CD8-positive, alpha-beta memory T cell (primary cell): ENCODE measurements at places on chromosomes 12 and 14.

DNA sequence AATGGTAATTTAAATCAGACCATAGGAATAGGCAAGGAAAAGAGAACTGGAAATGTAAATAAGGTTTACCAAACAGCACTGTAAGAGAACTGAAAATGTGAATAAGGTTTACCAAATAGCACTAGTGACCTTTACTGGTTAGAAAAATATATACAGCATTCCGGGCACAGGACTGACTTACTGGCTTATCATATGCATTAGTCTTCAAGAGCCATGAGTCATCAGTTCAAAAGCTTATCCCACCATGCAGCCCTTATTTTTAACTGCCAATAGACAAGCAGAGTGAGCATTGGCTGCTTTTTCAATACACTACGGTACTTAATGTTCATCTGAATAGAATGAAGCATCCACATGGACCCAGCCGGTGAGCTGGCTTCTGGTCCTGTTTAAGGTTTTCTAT lies 13.0 kb upstream of the NELL2 start:
- no peaks in the 10 kb centered on the region for H3K27me3 ChIP-seq
- H3K27ac ChIP-seq: no peak overlapping the region
- H3K4me1 ChIP-seq: no peaks in the 10 kb centered on the region
- H3K36me3 ChIP-seq: no peaks in the 10 kb centered on the region
- DNase-seq: no peak
- no peak overlapping the region for H3K4me3 ChIP-seq

DNA sequence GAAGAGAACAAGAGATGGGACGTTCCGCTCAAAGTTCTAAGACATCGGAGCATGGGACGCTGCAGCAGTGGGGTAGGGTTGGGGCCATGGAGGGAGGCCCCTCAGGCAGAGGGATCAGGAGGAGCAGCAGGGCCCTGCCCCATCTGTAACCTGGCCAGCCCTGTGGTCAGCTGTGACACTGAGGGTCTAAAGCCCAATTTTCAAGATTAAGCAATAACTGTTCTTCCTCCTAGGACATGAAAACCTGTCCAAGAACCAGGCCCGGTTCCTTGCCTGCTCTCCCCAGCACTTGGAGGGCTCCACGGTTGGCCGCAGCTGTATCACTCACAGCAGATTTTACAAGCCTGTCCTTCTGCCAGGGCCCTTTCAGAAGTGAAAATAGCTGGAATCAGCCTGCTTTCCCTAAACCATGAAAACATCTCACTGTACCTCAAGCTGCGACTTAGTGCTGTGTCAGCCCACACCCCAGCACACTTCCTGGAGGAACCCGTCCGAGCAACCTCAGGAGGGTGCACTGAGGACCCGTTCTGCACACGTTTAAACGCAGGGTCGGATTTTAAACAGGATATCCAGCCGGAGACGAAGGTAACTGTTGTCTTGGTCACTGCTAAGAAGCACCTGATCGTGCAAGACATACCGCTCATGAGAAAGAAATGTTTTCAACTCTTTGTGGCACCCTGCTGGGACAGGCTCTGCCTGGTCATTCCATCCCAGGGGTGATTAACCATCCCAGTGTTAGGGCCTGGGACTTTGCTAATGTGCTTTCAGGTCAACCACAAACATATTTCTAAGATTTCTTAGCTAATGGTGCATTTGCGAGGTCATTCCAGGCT lies 201.9 kb upstream of the DIO3 start:
- no peak for DNase-seq
- no peaks in the 10 kb centered on the region for H3K4me1 ChIP-seq
- no peak overlapping the region for H3K27ac ChIP-seq
- H3K27me3 ChIP-seq: no peaks in the 10 kb centered on the region
- H3K4me3 ChIP-seq: no peak overlapping the region

DNA sequence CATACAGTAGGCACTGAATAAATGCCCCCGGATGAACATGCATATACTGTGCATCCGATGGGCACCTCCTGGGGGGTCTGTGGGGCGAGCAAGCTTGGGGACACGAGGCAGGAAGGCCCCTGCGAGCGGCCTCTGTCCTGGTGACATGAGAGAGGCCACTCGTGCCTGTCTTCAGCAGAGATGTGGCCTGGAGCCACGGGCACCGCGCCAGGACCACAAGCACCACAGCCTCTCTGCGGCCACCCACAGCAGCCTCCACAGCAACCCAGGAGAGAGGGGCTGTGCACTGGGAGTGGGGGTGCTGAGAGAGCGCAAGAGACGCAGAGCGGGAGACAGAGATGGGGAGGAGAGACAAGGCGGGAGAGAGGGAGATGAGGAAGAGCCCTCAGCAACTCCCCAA lies 118.5 kb downstream of the RFLNA start:
- DNase-seq: no peak
- H3K36me3 ChIP-seq: no peaks in the 10 kb centered on the region
- H3K4me1 ChIP-seq: no peaks in the 10 kb centered on the region
- H3K27ac ChIP-seq: no peak overlapping the region

DNA sequence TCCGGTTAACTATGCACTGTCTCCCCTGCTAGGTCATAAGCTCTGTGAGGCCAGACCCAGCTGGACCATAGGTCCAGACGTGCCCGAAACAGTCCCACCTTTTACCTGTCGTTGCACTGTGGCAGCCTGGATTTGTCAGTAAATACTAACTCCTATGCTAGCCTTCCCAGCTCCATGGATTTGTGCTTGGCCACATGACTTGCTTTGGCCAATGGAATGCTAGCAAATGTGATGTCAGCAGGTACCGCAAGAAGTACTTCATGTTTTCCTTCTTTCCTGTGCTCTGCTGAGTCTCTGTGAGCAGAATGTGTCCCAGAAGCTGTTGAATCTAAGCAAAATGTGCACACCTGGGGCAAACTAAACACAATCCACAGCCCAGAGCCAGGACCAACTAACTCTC lies 157.2 kb downstream of the ANO2 start:
- no peak for DNase-seq
- no peaks in the 10 kb centered on the region for H3K27me3 ChIP-seq
- H3K4me3 ChIP-seq: no peak overlapping the region
- H3K27ac ChIP-seq: no peak overlapping the region
- no peaks in the 10 kb centered on the region for H3K36me3 ChIP-seq

GRCh38 chr14:84579292-84579691 lies 950.7 kb upstream of the FLRT2 start:
- H3K36me3 ChIP-seq: no peaks in the 10 kb centered on the region
- H3K27me3 ChIP-seq: no peaks in the 10 kb centered on the region
- H3K4me1 ChIP-seq: no peaks in the 10 kb centered on the region
- H3K4me3 ChIP-seq: no peak overlapping the region

DNA sequence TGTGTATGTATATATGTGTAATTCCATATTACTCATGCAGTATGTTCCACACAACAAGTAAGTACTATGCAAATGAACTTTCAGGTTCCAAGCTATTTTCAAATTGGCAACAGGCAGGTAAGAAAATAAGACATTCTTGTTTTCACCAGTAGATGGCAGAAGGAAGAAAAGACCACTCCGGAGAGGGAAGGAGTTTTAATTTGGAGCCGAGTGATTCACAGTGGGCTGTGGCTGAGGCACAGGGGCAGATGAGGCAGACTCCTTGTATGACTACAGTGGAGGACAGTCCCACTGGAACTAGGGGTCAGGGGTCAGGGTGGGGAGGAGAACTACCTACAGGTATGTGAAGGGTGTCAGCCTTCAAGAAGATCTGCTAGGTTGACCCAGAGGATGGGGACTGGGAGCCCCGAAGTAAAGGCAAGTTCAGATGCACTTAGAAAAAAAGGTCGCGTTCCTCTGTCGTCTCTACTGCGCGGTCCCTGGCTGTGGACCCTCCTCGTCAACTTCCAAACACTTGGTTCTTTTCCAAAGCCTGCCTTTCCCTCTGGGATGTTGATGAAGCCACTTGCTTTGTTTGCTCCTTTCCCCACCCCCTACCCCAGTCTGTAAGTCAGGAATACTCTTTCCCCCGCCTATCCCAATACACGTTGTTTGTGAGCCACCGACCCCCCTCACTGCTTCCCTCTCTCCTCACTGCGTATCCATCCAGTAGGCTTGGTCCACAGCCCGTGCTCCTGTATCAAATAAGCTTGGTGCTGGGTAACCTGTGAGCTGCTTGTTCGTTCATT lies 24.1 kb downstream of the DDX47 start:
- H3K27ac ChIP-seq: no peak overlapping the region
- no peak for DNase-seq
- peaks cover 8% of the 10 kb centered on the region for H3K4me1 ChIP-seq
- peaks cover 9% of the 10 kb centered on the region for H3K36me3 ChIP-seq

GRCh38 chr14:54590481-54590880 lies 23.6 kb downstream of the SAMD4A start:
- H3K36me3 ChIP-seq: no peaks in the 10 kb centered on the region
- no peaks in the 10 kb centered on the region for H3K27me3 ChIP-seq

DNA sequence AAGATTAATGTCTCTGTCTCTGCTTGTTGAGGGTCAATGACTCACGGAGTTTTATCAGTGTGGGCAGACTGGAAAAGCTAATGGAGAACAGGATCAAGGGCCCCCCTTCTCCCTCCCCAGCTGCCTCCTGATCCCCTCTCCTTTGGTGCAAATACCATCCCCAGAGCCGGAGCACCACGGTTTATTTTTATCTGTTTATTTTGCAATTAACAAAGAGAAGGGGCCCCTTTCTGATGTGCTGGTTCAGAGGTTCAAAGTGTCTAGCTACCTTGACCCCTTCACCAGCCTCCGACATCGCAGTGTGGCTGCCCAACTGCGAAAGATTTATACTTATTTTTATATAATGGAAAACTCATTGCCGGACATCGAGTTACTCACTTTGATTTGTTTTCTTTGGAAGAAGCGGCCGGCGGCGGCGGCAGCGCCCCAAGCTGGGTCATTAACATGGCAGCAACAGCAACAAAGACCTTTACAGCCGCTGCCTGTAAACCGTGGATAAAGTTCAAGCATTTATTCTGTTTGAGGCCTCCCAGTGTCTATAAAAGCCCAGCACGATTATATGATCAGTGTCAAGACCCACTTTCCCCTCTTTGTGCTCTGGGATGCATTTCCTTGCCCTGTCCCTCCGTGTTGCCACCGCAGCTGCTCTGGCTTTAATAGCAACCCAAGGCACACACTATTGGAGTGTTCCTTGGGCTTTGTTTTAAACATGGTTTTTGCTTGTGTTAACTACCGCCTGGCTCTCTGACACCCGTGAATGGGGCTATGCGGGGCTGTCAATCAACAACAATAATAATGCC lies 47.4 kb upstream of the PARP11 start:
- H3K4me3 ChIP-seq: no peak overlapping the region
- peaks cover 11% of the 10 kb centered on the region for H3K4me1 ChIP-seq
- no peaks in the 10 kb centered on the region for H3K27me3 ChIP-seq
- H3K36me3 ChIP-seq: no peaks in the 10 kb centered on the region

DNA sequence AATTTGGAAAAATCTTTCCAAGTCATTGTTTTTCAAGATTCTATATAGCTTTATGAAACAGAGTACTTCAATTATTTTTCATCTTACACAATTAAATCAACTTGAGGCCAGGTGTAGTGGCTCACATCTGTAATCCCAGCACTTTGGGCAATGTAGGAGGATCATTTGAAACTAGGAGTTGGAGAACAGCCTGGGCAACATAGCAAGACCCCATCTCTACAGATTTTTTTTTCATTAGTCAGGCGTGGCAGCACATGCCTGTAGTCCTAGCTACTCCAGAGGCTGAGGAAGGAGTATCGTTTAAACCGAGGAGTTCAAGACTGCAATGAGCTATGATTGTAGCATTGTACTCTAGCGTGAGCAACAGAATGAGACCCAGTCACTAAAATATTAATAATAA lies 72.9 kb downstream of the BMP4 start:
- no peak for DNase-seq
- no peak overlapping the region for H3K27ac ChIP-seq
- H3K27me3 ChIP-seq: no peaks in the 10 kb centered on the region
- no peak overlapping the region for H3K4me3 ChIP-seq
- no peaks in the 10 kb centered on the region for H3K36me3 ChIP-seq
- H3K4me1 ChIP-seq: no peaks in the 10 kb centered on the region

- H3K36me3 ChIP-seq: no peaks in the 10 kb centered on the region
- H3K27ac ChIP-seq: no peak overlapping the region
- H3K27me3 ChIP-seq: no peaks in the 10 kb centered on the region
- H3K4me3 ChIP-seq: no peak overlapping the region
These were observed 51.5 kb downstream of the HCAR2 start for GRCh38 chr12:122651520-122652224.

DNA sequence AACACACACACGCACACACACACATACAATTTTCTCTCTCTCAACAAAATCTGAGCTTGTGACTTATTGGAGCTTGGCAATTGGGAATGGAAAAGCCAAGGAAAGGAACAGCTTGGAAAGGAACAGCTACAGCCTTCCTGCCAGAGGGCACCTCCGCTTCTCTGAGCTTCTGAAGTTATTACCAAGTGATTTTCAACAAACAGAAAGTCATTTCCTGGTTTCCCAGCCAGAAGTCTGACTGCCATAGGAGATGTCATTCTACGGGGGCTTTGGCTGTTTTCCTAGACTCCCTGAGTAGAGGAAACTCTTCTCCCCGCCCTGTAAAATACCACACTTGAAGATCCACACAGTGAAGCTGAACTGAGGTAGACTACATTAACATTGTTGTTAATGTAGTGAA lies 198.3 kb downstream of the CFAP54 start:
- no peaks in the 10 kb centered on the region for H3K4me1 ChIP-seq
- no peak for DNase-seq
- no peaks in the 10 kb centered on the region for H3K27me3 ChIP-seq
- H3K4me3 ChIP-seq: no peak overlapping the region

DNA sequence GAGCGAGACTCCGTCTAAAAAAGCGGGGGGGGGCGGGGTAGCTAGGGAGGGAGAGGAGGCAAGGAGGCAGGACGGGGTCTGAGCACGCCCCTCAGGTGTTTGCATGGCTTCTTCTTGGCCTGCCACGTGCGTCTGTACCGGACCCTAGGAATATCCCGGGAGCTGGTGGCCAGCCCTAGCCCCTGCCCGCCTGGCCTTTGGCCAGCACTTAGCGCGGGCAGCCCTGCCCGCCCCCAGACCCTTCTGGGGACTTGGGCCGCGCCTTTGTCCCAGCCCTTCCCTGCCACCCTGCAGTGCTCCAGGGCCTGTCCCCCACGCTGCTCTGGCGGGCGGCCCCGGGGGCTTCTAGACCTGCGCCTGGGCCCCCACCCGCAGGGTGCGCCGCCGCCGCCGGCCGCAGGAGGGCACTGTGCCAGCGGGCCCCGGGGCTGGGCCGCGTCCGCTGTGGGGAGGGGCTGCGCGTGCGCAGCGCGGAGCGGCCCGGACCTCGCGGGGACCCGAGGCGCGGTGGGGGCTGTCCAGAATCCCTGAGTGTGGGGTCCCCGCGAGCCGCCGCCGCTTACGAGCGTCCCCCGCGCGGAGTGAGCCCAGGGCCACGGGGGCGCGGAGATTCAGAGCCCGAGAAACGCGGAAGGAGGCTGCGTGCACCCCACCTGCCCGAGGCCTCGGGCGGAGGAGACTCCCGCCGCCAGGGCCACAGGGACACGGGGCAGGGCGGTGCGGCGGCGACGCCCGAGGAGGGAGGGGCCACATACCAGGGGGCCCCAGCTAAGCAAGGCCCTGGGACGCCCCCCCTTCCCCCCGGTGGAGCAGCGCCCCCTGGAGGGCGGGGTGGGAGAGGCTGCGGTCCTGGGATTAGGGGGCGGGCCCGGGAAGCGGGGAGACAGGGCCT lies 21.0 kb downstream of the SLC25A29 start:
- H3K27ac ChIP-seq: peak overlapping the region; percentile 75
- no peaks in the 10 kb centered on the region for H3K36me3 ChIP-seq
- H3K4me1 ChIP-seq: peaks cover 11% of the 10 kb centered on the region
